A549 treated with Mapracorat at 1 μM for 4 hours (cell line): ENCODE measurements at places on chromosomes 1 and 21. TPM values are rescaled to one million over a fixed set of nuclear protein-coding genes. Genes with fewer than 3 reads are reported as not detected.

Gene PGBD5
- 0.19 to 0.56 TPM (median 0.37 TPM) in 5 replicates for total RNA-seq

Gene PROK1
- not detected in 5 replicates for total RNA-seq

Gene CCT8
- 165 to 198 TPM (median 174 TPM) in 5 replicates for total RNA-seq

Gene PIK3C2B
- total RNA-seq = 4.7 to 7.5 TPM (median 6.9 TPM) in 5 replicates

Gene TNNI3K
- 0.22 TPM in 1 of 5 replicates, not detected in the others for total RNA-seq

Gene NTMT2
- total RNA-seq = not detected in 5 replicates

Gene UBL4B
- not detected in 5 replicates for total RNA-seq

Gene PTPN7
- total RNA-seq = not detected in 5 replicates

Gene RGS7
- 0.05 TPM in 1 of 5 replicates, not detected in the others for total RNA-seq

Gene BEND5
- total RNA-seq = not detected in 5 replicates

Gene ELF3
- 126 to 195 TPM (median 182 TPM) in 5 replicates for total RNA-seq

Gene CSMD2
- total RNA-seq = not detected in 5 replicates

Gene TRIM46
- total RNA-seq = 1.8 to 3.3 TPM (median 2.4 TPM) in 5 replicates

Gene B3GALT2
- total RNA-seq = not detected in 5 replicates

Gene CR2
- total RNA-seq = not detected in 5 replicates

Gene CD247
- total RNA-seq = 0.30 to 0.93 TPM (median 0.45 TPM) in 5 replicates

Gene NEGR1
- total RNA-seq = not detected in 5 replicates

Gene AMY2A
- total RNA-seq = not detected in 5 replicates

Gene STUM
- total RNA-seq = not detected in 5 replicates

Gene IGSF21
- not detected in 5 replicates for total RNA-seq

Gene SLC19A1
- total RNA-seq = 13.9 to 20.6 TPM (median 18.9 TPM) in 5 replicates
